ENCODE measurements at places on chromosomes 12 and 14.

DNA sequence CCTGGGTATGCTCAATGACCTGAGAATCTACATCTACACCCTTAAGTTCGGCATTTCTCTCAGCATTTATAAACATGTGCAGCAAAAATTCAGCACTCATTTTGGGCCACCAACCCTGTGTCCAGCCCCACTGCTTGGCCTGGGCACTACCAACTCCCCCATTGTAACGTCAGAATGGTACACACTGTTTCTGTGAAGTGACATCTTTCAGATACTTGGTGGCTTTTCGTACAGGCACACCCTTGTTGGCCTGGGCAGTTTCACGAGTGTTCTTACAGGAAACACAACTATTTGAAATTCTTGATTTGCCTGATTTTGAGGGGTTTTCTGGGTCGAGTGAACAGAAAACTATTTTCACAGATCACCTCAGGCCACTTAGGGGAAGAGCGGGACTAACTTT lies 46.0 kb downstream of the TSHR start:
- DNase-seq, result no peak

DNA sequence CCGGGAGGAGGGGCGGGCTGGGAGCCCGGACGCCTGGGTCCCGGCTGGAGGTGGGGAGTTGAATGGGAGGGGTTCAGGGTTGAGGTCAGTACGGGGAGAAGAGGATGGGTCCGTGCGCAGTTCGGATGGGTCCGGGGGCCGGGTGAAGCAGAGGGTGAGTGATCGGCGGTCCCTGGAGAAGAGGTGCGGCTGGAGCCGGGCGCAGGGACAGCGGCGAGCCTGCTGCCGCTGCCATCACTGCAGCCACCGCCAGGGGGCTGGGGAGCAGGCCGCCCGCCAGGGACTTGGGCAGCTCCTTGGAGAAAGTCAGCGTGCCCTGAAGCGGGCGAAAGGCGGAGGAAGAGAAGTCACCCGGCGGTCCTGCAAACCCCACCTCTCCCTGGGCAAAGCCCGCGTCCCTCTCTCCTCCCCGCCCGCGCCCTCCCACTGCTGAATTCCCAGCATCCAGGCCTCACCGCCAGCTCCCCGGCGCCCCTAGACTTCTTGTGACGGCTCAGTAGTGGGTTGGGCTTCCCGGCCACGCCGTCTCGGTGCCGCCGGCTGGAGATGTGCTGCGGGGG lies 6.0 kb upstream of the GPR84 start:
- peak; percentile 50 for DNase-seq

- no peak for DNase-seq
These were observed 39.3 kb downstream of the RBM19 start for GRCh38 chr12:113926788-113927187.

GRCh38 chr14:96275177-96276112 lies 19.4 kb downstream of the BDKRB1 start:
- DNase-seq, result peak; percentile 78

GRCh38 chr14:75221797-75222196 lies 45.4 kb upstream of the TMED10 start:
- DNase-seq, result no peak

DNA sequence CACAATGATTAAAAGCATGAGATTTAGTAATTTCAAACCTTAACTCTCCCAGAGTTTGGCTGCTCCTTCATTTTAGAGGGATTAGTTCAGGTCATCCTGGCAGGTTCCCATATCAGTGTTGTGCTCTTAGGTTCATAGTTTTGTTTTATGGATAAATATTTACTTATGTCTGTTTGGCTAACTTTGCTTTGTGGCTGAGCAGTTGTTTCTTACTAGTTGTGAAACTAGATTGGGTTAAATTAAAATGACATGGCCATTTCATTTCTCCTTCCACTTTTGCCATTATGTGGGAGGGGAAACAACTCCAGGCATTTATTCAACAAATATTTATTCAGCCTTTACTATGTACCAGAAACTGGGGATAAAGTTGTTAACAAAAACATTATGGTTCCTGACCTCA lies 158.8 kb downstream of the TMTC3 start:
- no peak for DNase-seq

DNA sequence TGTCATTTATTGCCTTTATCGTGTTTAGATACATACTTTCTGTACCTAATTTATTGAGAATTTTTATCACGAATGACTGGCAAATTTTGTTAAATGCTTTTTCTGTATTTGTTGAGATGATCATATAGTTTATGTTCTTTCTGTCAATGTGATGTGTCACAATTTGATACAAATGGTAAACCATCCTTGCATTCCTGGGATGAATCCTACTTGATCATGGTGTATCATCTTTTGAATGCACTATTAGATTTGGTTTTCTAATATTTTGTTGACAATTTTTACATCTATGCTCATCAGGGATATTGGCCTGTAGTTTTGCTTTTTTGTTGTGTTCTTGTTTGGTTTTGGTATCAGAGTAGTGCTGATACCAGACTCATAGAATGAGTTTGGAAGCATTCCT lies 185.1 kb downstream of the NUBPL start:
- no peak for DNase-seq

DNA sequence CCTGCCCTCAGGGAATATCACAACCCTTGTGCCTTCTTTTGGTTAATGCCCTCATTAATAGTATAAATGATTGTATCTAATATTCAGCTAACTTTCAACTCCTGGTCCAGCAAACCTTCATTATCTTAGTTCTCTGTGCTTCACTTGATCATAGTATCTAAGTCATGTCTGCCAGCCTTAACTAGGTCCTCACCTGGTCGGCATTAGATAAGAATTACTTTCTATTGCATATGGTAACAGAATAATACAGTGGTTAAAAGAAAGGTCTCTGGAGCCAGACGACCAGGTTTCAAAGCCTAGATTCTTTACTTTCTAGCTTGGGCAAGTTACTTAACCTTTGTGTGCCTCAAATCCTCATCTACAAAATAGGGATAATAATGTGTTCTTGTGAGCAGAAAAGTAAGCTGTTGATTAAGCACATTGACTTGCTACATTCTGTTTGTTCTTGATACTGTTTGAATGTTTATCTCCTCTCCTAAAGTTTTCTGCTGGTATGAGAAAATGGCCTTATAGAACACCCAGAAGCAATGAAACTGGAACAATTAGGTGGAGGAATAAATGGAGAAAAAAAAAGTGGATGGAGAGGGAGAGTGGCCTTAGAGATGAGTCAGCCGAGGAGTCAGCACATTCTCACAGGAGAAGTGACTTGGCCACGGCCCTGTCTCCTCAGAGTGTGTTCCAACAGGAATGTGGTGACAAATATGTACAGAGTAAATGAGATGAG lies 176.1 kb downstream of the SLC25A21 start:
- no peak for DNase-seq

DNA sequence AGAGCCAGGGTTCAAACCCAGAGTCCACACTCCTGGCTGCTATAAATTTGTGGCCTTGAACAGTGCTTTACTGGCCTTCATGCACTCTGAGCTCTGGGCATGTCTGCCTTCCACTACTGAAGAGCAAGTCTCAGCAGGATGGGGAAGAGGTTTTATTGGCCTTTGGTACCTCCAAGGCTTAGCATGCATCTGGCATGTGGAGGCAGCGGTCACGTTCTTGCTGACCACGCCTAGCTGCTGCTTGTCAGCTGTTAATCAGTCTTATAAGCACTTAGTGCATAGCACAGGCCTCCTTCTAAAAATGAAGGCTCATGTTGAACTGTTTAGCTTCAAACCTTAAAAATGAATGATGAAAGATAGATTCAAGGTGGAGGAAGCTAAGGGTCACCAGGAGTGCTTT lies 177.5 kb downstream of the PELI2 start:
- no peak for DNase-seq

GRCh38 chr12:28878629-28879028 lies 270.4 kb upstream of the FAR2 start:
- no peak for DNase-seq

DNA sequence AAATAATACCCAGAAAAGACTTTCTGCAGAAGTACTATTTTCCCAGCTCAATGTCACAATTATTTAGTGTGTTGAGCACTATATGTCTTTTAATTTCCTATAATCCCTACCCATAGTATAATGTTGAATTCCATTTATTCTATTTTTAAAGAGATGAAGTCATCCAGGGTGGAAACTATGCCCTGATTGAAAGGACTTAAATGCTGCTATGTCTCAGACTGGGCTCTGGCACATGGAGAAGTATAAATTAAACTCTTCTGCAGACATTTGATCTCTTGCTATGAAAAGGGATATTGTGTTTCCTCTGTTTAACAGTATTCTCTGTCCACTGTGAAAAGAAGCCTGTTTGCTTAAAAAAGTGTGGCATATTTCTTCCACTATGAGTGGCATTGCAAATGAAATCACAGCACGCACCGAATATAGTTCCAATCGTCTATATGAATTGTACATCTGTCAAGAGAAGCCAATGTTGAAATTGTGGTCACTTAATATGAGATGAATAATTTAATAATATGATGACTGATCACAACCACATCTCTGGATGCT lies 192.3 kb downstream of the BCAT1 start:
- no peak for DNase-seq

DNA sequence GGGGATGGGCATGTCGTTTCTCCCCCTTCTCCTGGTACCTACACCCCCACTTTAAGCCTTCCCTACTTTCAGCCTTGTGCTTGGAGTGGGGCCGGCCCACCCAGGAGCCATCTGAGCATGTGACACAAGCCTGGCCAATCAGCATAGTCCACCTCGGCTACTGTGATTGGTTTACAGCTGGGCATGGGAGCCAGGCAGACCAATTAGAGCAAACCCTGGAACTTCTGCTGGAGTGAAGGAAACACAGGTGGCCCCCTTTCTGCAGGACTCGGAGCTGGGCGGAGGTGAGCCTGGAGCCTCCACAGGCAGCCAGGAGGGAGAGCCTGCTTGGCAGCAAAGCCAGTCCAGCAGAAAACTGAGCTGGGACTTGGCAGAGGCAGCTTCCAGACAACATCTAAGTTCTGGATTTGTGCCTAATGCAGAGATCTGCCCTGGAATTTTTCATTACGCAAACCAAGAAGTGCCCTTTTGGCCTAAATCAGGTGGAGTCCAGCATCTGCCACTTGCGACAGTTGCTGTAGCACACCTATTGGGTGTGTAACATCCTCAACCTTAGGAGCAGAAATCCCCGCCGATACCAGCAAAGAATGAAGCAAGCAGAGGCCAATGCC lies 59.5 kb downstream of the SCARB1 start:
- peak; percentile 37 for DNase-seq

DNA sequence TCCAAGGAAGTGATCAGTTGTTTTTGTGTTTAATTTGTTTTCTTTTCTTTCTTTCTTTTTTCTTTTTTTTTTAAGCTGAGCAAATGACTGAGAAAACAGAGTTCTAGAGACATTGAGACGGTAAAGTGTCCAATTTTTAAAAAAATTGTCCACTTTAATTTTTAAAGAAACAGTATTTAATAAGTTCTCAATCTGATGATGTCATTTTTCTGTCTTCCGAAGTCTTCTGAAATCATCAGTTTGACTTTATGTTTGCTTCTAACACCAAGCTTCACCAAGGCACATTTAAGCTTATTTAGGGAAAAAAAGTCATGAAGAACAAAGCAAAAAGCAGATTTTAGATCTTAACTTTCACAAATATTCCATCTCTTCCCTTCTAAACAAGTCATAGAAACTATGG lies 63.4 kb upstream of the RTRAF start:
- DNase-seq, result no peak

DNA sequence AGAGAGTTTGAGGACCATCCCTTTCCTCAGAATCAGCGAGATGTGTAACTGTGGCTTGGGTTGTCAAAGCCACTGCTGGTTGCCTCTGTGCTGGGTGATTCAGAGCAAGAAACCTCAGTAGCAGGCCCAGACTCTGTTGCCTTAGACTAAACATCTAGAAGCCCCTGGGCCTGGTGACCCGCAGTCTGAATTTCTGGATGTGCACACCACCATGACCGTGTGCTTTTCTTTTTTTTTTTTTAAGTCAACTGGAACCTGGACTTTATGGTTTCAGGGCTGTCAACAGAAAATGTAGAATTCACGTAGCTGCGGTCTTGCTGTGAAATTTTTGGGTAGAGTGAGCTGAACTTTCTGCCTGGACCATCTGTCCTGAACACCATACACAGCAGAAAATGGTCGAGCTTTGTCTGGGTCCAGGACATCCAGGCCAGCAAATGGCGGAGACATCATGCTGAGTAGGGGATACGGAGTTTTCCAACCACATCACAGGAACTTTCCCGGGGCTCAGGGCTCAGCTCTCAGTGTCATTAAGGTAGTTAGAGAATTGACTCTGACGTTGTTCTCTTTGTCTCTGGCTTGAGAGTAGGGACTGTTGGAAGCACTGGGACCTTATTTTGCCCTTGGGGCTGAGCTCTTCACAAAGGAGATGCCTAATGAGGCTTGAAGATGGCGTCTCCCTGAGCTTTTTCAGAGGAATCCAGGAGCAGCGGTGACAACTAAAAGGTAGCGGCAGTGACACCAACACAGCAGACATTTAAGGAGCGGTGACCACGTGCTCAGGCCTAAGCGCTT lies 23.0 kb upstream of the BATF start:
- no peak for DNase-seq

- no peak for DNase-seq
These were observed 12.2 kb downstream of the BRI3BP start for GRCh38 chr12:125005652-125006051.

- no peak for DNase-seq
These were observed 286.4 kb upstream of the PRKD1 start for GRCh38 chr14:30214014-30214413.

DNA sequence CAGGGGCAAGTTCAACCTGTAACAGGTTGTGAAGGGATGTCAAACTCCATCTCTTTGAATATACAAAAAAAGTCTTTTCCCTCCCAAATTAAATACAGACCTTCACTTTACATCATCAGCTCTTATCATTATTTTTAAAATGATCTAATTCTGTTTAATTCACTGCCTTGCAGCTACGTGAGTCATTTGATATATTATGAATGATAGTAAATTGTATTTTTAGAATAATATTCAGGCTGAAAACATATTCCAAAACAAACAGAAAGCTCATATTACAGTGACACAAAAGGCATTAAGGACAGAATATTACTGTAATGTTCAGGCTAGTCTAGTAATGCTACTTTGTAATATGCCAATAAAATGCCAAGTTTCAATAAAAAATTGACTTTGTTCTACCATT lies 53.3 kb downstream of the BCAT1 start:
- DNase-seq, result no peak

- no peak for DNase-seq
These were observed 710 bp upstream of the BMAL2 start for GRCh38 chr12:27331927-27332324.

DNA sequence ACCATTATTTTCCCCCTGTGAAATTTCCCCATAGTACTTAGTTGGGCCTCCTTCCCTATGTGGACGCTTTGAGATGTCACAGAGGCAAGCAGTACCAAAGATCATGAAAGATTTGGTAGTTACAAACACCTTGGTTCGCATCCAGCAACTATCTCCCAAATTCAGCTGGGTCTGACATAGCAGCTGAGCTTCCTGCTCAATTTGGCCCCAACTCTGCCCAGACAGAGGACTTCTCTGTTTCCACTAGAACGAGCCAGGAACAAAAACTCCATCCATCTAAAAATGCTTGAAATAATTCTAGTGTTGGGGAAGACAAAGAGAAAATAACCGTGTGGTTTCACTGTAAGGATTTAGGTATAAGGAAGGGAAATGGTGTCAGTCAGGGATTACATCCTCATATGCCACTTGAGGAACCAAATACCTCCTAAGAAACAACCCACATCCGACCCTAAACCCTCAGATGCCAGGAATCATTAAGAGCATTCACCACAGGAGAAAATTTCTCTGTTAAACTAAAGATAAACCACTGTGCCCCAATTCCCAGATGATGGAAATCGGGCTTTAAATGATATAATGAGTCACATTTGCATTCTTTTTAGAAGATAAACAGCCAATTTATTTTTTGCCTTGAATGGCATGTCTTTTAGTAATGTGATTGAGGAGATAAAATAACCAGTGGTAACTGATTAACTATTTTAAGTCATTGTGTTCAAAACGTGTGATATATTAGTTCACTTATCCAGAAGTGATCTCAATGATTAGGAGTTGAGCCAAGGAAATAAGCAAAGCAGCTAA lies 103.7 kb upstream of the IFNG-AS1 start:
- no peak for DNase-seq
